ENCODE measurements at places on chromosomes 7 and 10. TPM values are rescaled to one million over a fixed set of nuclear protein-coding genes. Genes with fewer than 3 reads are reported as not detected.

NFE2L3 gene
- total RNA-seq = 72.5 TPM

TAS2R3 gene
- 1.2 TPM for total RNA-seq

NDUFB2 gene
- total RNA-seq = 116 TPM

CCZ1 gene
- 58.8 TPM for total RNA-seq

UCMA gene
- total RNA-seq = not detected

ASAH2 gene
- 2.3 TPM for total RNA-seq

PRXL2A gene
- 19.6 TPM for total RNA-seq

IQUB gene
- 0.51 TPM for total RNA-seq

PSPH gene
- total RNA-seq = 66.0 TPM

TRDMT1 gene
- 3.3 TPM for total RNA-seq

CPVL gene
- 0.30 TPM for total RNA-seq

SPDYE8 gene
- total RNA-seq = not detected

AS3MT gene
- total RNA-seq = 5.3 TPM

HOXA13 gene
- total RNA-seq = 10.0 TPM

ADIRF gene
- total RNA-seq = 1.5 TPM

FOXI2 gene
- total RNA-seq = not detected

PVRIG gene
- not detected for total RNA-seq

GIMAP2 gene
- under 0.01 TPM for total RNA-seq

GSTO2 gene
- 2.6 TPM for total RNA-seq

CCDC136 gene
- total RNA-seq = 11.4 TPM

CTTNBP2 gene
- total RNA-seq = 0.78 TPM

SLC13A4 gene
- 0.05 TPM for total RNA-seq

LRIT1 gene
- total RNA-seq = not detected
